ENCODE measurements at places on chromosomes 6 and 20.

GRCh38 chr20:20711413-20711812, 1.0 kb downstream of the RALGAPA2 start:
- no peak for DNase-seq

DNA sequence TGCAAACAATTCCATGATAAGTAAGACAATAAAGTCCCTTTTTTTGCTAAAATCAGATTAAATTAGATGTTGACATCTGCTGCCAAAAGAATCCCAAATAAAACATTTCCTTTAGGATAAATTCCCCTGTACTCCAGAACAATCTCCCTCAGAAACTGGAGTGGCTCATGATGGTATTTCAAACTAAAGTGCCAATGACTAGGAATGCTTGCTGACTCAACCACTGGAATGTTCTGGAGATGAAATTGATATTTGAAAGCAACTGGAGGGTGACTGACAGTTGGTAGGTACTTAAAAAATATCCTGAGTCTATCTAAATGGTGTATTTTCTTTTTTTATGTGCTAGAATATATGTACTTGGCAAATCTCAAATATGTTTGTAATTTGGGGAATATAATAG, 350.1 kb upstream of the TSHZ2 start:
- no peak for DNase-seq

- DNase-seq = no peak
Observed at GRCh38 chr6:156351346-156351966, 425.7 kb upstream of the ARID1B start.

DNA sequence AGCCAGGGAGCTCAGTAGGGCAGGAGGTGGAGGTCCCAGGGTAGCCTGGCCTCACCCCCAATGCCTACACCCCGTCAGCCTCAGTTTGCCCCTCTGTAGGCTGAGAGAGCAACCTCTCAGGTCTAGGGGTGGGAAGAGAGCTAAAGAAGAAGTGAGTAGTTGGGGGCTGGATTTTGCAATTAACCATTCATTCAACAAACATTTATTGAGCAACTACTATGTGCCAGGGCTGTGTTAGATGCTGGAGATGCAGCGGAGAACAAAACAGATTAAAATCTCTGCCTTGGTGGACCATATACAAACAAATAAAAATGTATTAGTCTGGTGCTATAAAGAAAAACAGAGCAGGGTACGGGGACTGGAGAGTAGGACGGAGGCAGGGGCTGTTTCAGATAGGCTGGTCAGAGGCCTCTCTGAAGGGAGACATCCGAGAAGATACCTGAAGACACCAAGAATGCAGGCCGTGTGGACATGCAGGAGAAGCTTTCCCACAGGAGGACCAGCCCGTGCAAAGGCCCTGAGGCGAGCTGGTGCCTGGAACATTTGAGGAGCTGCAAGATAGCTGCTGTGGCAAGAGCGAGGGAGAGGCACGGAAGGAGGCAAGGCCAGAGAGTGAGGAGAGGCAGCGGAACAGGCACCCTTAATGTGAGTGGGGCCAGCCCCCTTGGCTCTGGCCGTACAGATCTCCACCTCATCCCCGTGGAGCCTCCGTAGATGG, 60.3 kb downstream of the GRM4 start:
- no peak for DNase-seq

DNA sequence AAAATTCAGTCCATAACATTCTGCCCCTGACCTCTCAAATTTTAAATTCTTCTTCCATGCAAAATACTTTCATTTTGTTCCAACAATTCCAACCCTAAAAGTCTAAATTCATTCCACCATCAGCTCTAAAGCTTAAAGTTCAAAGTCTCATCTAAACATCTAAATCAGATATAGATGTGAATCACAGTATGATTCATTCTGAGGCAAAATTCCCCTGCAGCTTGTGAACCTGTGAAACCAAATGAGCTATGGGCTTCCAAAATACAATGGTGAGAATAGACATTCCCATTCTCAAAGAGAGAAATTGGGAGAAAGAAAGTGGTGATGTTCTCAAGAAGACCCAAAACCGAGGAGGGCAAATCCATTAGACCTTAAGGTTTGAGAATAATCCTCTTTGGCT, 309.8 kb downstream of the HIVEP2 start:
- DNase-seq = no peak

DNA sequence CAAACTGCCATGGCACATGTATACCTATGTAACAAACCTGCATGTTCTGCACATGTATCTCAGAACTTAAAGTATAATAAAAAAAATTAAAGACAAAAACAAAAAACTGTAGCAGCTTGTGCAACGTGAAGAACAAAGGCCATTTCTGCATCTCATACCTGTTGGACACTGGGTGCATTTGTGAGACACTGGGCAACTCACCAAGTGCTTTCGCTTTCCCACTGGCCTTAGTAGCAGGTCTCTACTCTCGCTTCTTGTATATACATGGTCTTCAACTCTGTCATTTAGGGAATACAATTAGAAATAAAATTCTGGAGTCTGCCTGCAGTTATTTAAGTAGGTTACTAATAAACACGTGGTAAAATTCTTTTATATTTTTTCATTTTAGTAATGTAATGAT, 423.8 kb downstream of the CBLN4 start:
- no peak for DNase-seq

GRCh38 chr6:35735452-35735851, 1.4 kb upstream of the ARMC12 start:
- DNase-seq = no peak

DNA sequence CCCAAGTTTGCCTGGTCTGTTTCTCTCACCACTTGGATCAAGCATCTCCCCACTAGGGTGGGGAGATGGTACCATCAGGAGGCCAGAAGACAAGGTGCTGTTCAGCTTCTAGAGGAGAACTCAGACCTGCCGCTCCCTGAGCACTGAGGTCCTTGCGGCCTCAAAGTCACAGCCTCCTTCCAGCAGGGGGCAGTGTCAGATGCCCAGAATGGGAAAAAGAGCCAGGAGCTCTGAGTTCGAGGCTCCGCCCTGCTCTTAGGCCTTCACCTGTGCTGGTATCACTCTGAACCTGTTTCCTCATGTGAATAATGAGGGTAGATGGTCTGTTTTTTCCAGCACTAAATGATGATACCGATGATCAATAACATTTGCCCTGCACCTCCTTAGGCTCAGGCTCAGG, 68.7 kb downstream of the TOX2 start:
- no peak for DNase-seq

GRCh38 chr6:105091140-105091829, 88.5 kb downstream of the POPDC3 start:
- no peak for DNase-seq

DNA sequence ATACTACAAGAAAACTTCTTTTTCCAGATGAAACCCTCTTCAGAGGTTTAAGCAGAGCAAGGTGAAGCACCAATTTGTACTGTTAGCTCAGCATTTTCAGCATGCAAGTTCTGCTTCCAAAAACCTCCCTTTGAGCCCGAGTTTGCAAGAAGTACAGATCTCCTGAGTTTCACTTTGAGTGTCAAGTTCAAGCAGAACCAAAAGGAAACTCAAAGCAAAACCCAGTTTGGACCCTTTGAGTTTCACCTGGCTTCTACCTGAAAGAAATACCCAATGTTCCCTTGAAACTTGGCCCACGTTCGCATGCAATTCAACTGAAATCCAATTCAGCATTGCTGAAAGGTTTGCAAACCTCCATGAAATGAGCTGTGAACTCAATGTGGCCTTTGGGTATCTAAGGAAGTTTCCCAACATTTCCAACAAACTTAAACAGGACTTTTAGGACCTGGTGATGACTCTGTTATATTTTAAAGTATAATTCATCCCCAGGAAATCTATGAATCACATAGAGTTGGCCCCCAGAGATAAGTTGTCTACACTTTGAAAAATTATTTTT, 62.9 kb upstream of the HBS1L start:
- no peak for DNase-seq

GRCh38 chr6:153485072-153485471, 354.0 kb upstream of the RGS17 start:
- DNase-seq = no peak

- DNase-seq = no peak
Observed at GRCh38 chr6:143783077-143783476, 60.1 kb upstream of the LTV1 start.

DNA sequence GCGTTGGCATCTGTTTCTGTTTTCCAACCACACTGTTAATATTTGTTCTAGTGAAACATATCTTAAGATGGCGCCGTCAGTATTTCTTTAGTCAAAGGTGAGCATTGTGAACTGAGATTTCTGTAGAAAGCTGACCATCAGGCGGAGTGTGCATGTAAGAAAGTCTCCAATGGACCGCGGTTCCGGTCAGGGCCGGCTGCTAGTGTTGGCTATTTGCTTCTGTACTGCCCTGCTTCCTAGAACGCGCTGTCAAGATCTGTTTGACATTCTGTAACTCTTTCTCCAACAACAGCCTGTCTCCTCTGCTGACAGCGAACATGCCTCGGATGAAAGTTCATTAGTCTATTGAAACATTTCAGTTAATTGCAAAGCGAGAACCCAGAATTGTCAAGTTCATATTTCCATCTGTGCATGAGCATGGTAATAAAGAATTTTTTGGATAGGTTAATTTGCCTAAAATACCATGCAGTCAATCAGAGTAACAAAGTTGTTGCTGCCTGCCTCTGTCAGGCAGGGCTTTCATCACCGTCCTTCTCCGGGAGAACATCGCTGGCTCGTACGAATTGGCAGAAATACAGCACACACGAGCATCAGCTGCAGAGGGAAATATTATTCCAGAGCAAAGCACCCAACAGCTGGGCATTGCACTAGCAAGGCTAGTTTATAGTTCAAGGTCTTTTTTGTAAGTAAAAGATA, 369.1 kb downstream of the CDH4 start:
- DNase-seq = no peak

DNA sequence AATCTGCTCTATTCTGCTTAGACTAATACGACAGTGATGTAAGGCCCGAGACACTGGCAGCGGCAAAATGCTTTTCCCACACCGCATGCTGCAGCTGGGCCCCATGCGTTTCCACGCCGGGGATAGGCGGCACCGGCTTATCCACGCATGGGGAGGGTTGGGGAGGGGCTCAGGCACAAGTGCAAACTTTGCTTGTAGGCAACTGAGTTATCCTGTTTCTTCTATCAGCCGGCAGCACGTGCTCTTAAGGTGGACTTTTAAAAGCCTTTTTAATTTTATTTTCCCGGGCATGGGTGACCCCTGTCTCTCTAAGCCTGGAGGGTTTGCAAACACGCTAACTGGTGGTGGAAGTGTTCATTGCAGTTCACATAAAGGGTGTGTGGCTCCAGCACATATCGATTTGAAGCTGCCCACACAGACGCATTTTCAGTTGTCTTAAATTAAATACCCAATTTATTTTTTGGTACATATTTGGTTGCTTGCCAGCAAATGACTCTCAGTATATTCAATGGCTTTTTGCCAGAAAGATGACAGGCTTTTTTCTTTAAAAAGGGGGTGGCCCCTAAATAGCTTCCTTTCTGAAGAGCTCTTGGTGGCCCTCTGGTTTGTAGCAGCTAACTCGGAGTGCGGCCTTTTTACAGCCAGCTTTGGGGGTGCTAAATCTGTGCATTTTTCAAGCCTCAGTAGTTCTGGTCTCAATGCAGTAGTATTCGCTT, 561.8 kb upstream of the AGPAT4 start:
- no peak for DNase-seq

DNA sequence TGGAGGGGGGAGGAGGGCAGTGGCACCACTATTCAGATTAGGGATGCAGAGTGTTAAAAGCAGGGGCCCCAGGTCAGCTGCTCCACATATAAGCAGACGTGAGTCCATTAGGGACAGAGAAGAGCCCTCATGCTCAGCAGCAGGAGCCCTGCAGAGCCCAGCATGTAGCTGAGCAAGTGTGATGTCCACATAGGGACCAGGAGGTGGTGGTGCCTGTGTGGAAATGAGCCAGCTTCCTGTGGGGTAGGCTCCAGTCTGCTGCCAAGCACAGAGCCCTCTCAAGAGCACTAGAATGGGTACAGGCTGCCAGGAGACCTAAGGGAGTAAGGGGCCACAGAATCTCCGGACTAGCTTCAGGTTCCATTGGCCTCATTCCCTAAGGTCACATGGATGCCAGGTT, 57.9 kb upstream of the MLN start:
- DNase-seq = no peak

DNA sequence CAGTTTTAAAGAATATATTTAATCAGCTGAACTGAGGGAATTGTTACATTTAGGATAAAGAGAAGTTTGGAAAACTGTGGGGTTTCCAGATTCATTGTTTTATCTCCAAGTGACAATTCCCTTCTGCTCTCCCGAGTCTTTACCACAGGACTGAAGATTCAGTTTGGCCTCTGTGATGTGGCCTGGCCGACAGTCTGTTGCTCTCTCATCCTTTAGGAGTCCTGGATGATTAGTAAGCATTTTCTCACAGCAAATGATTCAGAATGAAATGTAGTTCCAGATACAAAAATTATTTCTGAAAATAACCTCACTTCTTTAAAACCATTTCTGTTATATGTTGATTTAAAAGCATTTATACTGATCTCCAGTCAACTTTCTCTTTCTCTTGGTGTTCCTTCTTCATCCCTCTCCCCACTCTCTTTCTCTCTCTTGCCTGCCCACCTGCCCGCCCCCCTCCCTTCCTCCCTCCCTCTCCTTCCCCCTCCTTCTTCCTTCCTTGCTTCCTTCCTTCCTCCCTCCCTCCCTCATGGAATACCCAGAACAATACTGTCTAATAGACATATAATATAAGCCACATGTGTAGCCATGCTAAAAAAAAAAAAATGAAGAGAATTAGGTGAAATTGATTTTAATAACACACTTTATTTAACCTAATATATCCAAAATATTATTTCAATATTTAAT, 254.9 kb downstream of the PRL start:
- no peak for DNase-seq

DNA sequence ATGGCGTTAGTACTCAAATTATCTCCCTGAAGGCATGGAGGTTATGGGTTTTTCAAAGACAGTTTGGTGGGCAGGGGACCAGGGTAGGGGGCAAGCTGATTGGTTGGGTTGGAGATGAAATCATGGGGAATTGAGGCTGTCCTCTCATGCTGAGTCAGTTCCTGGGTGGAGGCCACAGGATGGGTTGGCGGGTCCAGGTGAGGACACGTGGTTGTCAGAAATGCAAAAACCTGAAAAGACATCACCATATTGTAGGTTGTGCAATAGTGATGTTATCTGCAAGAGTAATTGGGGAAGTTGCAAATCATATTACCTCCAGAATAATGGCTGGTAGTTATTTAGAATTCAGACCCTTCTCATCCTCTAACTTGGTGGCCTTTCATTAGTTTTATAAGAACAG, 30.1 kb downstream of the GPX6 start:
- no peak for DNase-seq

GRCh38 chr6:145829102-145829501, 14.5 kb upstream of the FBXO30 start:
- DNase-seq = peak; percentile 39

- no peak for DNase-seq
Observed at GRCh38 chr20:32123088-32123487, 13.6 kb downstream of the TM9SF4 start.

- DNase-seq = no peak
Observed at GRCh38 chr6:166277018-166277417, 31.2 kb downstream of the PRR18 start.

DNA sequence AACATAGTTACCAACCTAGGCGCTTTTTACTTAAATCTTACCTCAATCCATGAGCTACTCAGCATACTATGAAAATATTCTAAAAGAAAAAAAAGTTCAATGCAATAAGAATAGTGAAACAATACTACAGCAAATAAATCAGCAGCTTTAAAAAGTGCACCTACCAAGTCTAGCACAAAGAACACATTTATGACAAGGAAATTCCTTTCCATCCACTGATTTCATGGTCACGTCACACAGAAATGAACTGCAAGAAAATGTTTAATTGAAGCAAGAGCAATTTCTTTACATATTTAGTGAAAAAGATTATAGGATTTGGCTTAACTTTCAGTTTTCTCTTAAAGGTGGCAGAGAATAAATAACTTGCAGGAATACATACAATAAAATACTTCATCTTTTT, 36.2 kb downstream of the IBTK start:
- no peak for DNase-seq
